ENCODE measurements at places on chromosomes 7 and 10. TPM values are rescaled to one million over a fixed set of nuclear protein-coding genes. Genes with fewer than 3 reads are reported as not detected.

RTKN2 gene
- total RNA-seq, result 3.1 TPM

SFTPA1 gene
- not detected for total RNA-seq

FAS gene
- total RNA-seq, result 0.31 TPM

MMRN2 gene
- total RNA-seq, result 9.7 TPM

LIPM gene
- not detected for total RNA-seq

PSD gene
- 3.1 TPM for total RNA-seq

HOXA2 gene
- not detected for total RNA-seq

ANKRD7 gene
- 1.9 TPM for total RNA-seq

TEX36 gene
- total RNA-seq, result not detected
